ENCODE measurements at places on chromosomes 2 and 18.

GRCh38 chr2:159109517-159109916 lies 141.1 kb downstream of the TANC1 start:
- DNase-seq: no peak

- DNase-seq: no peak
Observed at GRCh38 chr2:207694811-207695281, 16.6 kb upstream of the CCNYL1 start.

DNA sequence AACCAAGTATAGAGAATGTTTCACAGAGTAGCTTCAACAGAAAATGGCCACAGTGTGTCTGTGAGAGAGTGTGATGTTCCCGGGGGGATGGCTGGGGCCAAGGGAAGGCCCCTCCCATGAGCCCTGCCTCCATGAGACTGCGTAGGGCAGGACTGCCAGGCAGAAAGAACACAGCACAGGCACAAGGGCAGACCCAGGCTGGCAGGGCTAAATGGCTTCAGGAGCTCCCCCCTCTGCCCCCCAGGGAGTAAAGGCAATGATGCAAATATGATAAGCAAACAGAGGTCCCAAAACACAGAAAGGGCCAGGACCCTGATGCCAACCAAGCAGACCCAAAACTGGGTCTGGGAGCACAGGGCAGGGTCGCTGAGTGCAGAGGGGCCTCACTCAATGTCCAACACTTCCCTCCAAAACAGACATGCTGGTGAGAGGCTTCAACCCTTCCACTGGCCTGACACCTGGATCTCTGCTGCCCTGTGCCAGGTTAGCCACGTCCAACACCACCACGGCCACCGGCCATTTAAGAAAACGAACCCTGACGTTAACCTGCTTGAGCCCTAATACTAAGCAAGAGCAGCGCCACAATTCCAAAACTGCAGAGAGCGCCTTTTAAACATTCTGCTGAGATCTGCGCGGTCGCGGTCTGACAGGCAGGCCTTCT lies 90.3 kb downstream of the HDAC4 start:
- DNase-seq: peak; percentile 8

- DNase-seq: peak; percentile 81
Observed at GRCh38 chr2:43611987-43612894, 16.4 kb upstream of the THADA start.

GRCh38 chr2:105518897-105519296 lies 120.0 kb upstream of the FHL2 start:
- no peak for DNase-seq

DNA sequence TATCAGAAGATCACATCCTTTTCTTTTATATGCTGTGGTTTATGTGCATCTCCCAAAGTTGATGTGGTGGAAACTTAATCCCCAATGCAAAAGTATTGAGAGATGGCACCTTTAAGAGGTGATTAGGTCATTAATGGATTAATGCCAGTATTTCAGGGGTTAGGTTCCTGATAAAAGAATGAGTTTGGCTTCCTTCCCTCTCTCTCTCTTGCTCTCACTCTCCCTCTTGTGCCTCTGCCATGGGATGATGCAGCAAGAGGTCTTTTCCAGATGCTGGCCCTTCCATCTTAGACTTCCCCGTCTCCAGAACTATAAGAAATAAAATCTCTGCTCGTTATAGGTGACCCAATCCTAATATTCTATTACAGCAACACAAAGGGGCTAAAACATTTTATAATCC lies 85.0 kb downstream of the TTC27 start:
- DNase-seq: no peak

GRCh38 chr2:233604826-233605225 lies 12.6 kb upstream of the UGT1A8 start:
- no peak for DNase-seq

DNA sequence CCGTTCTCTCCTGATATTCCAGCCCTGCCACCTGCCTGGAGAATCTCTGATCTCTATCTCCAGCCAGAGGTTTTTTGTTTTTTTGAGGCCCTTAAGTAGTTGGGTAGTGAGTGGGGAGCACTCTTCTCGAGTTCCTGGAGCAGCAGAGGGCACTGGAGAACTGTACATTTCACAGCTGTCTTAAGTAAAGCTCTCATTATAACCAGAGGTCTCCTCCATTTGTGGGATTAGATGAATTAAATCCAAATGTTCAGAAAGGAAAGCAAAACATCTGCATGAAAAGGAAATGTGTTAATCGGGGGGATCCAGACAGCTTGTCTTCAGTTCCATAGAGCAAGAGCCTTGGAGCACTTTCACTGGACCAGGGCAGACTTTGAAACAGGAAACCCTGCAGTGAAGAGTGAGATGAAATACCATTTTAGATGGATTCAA lies 32.8 kb downstream of the AOX1 start:
- DNase-seq: no peak

- no peak for DNase-seq
Observed at GRCh38 chr18:79918615-79919011, 32.8 kb downstream of the SLC66A2 start.

DNA sequence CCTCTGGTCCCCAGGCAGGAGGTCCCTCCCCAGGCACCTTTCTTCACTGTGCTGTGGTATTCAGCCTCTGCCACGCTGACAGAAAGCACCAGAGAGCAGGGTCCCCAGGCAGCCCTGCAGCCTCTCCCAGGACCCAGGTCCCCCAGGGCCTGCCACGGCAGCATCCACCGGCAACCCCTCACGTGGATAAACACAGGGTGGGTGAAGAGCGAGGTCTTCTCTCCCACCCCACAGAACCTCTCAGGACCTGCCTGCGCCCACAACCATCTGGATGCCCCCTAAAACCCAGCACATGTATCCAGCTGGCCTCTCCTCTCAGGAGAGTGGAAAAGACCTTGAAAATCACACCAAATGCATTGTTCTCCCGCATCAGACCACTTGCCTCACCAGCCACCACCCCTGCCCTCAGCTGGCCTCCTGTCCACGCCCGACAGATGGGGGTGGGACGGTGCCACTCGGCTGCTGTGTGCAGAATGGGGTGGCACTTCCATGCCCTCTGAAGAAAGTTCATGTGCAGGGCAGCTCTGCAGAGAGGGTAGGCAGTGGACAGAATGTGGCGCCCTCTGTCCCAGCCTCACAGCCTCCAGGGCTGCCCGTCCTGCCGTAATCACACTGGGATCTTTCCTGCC lies 4.0 kb upstream of the CROCC2 start:
- DNase-seq: no peak

- DNase-seq: no peak
Observed at GRCh38 chr2:158315803-158316414, 140.6 kb downstream of the CCDC148 start.

DNA sequence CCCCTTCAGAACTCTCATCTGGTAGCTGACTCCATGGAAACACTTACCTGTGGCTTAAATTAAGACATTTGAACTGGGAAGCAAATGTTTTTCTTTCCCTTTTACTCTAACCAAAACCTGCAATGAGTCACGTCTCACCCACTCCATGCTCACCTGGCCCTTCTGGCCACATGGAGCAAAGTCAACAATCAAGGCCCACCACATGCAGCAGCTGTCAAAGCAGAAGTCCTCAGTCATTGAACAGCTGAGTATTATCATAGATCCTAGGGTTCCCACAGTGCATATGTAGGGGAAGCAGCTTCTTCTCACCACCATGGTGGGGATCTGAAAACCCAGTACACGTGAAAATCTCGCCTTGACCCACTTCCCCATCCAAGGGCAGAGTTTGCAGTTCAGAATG lies 12.3 kb upstream of the MEP1B start:
- DNase-seq: no peak

GRCh38 chr2:217847552-217848350 lies 155.0 kb downstream of the TNS1 start:
- DNase-seq: no peak

GRCh38 chr18:4335386-4335785 lies 119.7 kb downstream of the DLGAP1 start:
- no peak for DNase-seq

DNA sequence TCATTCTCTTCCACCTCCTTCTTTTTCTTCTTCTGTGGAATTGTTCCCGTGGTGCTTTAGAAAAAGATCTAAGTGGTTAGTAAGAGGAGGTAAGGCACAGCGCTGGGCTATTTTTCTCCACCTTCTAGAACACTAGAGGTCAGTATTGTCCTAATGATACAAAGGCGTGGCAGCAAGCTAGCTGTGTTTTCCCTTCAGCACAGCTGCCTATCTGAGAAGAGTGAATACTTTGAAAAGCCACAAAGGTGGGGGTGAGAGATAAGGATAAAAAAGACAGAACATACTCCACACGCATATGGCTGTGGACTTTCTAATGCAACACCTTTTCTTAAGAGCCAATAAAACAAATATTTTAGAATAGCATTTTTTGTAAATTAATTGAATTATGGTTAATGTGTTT lies 2.1 kb downstream of the CNTNAP5 start:
- no peak for DNase-seq

DNA sequence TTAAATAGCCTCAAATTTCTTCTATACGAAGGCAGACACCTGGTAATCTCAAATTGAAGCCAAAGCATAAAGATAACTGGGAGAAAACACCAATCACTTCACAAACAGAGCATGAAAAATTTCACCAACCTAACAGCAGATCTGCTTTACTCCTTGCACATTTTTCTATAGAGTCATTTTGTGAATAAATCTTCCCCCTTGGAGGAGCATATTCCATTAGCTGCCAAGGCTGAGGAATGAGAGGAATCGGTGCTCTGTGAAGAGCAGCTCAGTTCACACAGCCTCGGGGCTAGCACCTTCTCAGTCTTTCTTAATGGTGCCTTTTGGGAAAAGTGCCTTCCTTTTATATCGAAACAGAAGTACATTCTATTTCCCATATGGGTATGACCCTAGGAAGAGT lies 1313.7 kb upstream of the NRXN1 start:
- DNase-seq: no peak

GRCh38 chr2:202877699-202878098 lies 6.1 kb upstream of the ICA1L start:
- DNase-seq: no peak

GRCh38 chr2:15337996-15338666 lies 223.0 kb downstream of the NBAS start:
- no peak for DNase-seq

DNA sequence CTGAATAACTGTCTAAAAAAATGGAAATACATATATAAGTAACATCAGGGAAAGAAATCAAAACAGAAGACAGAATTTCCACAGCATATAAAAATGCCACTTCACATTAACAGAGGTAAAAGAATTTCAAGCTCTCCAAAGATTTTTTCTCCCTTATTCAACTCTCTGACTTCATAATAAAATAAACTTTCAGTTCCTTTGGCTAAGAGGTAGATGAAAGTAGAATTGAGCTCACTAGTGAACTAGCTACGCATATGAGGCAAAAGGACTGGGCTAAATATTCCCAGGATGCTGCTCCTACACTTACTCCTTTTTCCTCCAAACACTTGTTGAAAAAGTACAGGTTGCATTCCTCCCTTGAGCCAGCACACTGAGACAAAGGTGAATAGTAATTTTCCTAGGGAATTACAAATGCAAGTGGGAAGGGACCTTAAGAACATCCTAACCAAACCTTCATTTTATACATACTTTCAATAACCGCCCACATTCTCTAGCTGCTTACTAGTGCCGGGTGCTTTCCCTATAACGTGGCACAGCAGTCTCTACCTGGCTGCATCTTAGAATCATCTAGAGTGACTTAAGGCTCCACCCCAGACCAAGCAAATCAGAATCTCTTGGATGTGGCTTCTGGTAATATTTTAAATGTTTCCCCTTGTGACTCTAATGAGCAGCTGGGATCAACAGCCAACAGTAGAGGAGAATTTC lies 136.6 kb downstream of the MTCL1 start:
- DNase-seq: no peak

- no peak for DNase-seq
Observed at GRCh38 chr2:238913931-238914647, 66.2 kb downstream of the TWIST2 start.

DNA sequence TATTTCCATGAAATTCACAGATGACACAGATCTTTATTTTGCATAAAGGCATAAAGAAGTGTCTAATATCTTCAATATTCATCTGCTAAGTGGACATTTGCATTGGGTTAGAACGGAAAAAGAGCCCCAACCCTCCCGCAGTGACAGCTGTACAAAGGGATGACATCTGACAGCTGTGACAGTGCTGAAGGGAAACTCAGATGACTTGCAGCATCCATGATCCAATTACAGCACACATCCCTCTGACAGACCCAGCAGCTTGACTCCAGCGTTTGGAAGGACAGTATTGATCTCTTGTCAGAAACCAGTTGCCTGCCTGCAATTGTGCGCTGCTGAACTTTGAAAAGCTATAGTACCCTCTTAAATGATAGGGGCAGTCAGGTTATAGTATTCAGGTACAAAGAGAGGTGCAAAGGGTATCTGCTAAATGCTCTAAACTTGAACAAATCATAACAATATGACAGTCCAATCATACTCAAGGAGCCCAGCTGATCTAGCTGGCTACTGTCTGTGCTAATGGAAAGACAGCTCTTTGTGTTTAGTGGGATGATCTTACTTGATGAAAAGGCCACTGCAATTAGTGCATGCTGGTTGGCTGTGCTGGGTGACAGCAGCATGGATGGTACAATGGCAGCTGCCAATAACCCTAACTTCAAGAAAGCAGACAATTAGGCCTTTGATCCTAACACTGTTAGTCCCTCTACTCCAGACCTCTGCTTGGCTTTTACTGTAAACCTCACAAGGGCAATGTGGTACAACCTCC lies 599.2 kb downstream of the NR4A2 start:
- DNase-seq: no peak

DNA sequence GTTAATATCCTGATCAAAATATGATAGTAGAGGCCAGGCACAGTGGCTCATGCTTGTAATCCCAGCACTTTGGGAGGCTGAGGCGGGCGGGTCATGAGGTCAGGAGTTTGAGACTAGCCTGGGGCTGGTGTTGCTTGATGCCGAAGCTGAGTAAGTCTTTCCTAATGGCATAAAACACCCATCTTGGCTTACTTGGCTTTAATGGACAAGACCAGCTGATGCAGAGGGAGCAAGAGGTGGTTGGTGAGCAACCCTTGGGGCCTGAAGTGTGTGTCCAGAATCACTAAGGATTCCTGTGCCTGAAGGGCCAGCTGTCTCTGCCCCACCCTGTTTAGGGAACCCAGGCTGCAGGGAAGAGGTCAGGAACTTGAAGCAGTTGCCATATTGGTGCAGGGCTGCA lies 217.2 kb downstream of the ARL4C start:
- DNase-seq: no peak

DNA sequence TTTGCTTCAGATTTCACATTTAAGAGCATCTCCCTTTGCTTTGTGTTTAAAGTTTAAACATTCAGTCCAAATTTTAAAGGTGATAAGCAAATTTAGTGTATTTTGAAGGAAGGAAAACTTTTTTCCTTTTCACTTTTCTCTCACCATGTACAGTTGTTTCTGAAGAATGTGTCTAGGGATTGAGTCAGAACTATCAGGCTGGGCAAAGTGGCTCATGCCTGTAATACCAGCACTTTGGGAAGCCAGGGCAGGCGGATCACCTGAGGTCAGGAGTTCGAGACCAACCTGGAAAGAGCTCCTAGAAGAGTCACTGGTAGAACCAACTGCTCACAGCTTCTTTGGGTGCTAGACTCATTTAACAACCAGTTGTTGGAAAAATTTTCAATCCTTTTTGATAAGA lies 327.0 kb upstream of the THUMPD2 start:
- no peak for DNase-seq

Data from activated naive CD4-positive, alpha-beta T cell treated with anti-CD3 and anti-CD28 coated beads, Interleukin-2, amount 10 ng/mL, durations not matched to agents 7 days and 5 days (primary cell).